ENCODE measurements at places on chromosomes 5 and 9.

DNA sequence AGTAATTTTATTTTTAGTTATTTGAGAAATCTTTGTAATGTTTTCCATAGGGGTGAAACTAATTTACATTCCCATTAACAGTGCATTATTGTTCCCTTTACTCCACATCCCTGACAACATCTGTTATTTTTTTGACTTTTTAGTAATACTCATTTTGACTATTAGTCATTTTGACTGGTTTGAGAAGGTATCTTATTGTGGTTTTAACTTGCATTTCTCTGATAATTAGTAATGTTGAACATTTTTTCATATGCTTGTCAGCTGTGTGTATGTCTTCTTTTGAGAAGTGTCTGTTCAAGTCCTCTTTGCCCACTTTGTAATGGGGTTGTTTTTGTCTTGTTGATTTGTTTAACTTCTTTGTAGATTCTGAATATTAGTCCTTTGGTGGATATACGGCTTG, 27.5 kb downstream of the CCDC152 start:
- no peak for DNase-seq

DNA sequence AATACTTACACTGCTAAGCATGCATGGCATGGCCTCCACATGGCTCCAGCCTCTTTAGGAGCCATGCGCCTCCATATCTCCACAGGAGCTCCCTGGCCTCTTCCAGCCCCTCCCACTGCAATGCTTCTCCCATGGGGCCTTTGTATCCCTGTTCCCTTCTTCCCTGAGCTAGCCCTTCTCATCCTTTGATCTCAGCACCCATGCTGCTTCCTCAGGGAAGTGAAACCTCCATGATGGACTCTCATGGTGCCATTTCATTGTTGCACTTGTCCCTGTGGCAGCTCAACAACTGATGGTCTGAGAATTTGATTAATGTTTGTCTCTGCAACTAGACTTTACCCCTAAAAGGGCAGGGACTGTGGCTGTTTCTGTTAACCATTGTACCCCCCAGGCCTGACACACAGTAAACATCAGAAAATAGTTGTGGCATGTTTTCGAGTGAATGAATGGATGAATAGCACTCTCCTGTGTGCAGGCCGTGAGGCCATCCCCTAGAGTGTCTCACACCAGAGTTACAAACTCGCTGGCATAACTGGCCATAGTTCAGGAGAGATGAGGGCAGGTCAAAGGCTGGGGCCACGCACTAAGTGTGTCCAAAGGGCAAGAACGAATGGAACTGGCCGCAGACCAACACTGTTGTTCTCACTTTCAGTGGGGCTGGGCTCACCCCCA, 6.6 kb downstream of the IDNK start:
- DNase-seq: no peak

DNA sequence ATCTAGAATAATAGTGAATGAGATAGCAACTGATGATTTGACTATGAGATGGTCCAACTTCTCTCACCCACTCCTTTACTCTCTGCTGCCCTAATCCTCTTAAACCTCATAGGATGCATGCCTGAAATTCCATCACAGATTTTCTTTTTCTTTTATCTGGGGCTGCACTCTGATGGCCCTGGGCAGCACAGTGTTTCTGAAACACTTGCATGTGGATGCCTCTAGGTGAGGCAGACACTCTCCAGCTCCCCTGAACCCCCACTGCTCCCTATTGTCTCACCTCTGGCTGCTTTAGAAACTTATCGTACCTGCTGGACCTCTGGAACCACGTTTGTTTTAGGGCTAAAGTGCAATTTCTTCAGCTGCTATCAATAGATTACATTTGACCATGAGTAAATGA, 67.5 kb downstream of the HTR4 start:
- DNase-seq: no peak

DNA sequence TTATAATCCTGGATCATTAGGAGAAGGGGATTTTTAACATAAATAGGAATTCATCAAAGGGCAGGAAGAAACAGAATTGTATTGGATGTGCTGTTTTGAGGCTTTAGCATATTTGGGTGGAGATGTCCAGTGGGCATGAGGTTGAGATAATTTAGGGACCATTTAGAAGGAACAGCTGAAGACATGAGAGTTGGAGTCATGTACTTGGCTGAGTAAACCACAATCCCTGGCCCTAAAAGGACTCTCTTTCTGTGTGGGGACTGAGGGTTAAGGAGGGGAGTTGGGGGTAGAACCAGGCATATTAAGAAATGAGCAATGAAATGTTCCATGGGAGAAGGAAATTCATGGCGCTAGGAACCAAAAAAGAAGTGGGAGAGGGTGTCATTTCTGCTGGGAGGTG, 61.5 kb downstream of the DCP2 start:
- no peak for DNase-seq

GRCh38 chr9:84875193-84875592, 205.7 kb downstream of the NTRK2 start:
- DNase-seq: no peak

DNA sequence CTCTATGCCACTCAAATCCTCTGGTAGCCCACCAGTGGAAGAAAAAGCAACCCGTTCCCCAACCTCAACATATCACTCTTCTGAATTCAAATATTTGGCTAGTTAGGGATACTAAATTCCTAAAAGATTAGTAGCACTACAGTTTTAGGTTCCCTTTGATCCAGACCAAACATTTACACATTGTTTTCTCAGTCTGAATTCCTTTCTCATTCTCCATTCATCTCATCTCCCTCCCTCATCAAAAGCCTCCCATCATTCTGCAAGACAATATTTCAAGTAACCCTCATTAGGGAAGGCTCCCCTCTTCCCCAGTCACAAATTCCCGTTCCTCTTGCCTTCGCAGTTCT, 26.3 kb downstream of the ADAM19 start:
- no peak for DNase-seq

- no peak for DNase-seq
Measured at GRCh38 chr5:176770431-176770830, 39.9 kb upstream of the UNC5A start.

- no peak for DNase-seq
Measured at GRCh38 chr9:84285381-84285780, 55.2 kb downstream of the SLC28A3 start.

- no peak for DNase-seq
Measured at GRCh38 chr9:4750023-4750673, 9.1 kb upstream of the AK3 start.

DNA sequence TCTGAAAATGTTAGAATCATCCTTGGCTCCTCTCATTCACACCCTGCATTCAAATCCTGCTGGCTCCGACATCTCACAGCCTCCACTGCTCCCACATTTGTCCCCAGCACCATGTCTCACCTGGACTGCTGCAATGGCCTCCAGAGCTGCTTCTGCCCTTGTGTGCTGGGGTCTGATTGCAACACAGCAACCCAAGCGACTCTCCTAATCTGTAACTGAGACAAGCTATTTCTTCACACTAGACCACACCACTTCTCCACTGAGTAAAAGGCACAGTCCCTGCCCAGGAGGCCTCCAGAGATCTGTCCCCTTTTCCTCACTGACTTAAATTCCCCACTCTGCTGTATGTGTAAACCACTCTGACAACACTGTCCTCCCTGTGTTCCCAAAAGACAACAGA, 151.1 kb upstream of the TAS2R1 start:
- DNase-seq: no peak

GRCh38 chr5:180670586-180671359, 21.4 kb upstream of the FLT4 start:
- DNase-seq: peak; percentile 75
